ENCODE measurements at places on chromosomes 3 and 15.

GRCh38 chr15:95872366-95872771, 458.1 kb upstream of the NR2F2 start:
- DNase-seq = no peak

GRCh38 chr15:20344601-20345400, 196.8 kb downstream of the GOLGA6L6 start:
- no peak for DNase-seq

DNA sequence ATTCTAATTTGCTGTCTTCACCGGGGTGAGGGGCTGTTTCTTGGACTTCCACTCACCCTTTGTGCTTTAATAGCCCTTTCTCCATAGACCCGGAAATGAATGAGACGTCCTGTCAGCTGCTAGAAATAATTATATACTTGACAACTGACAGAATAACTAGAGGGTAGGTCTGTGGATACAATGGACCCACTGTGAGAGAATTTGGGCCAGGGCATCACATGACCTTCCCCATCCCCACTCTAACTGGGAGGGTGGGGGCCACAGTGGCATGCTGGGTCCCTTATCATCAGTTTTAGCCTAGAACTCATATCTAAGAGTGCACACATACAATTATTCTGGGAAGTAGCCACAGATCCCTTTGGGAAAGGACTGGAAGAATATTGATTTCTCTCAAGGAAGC, 25.9 kb upstream of the MINAR1 start:
- no peak for DNase-seq

- no peak for DNase-seq
These were observed 2.7 kb downstream of the RPL22L1 start for GRCh38 chr3:170867143-170867937.

DNA sequence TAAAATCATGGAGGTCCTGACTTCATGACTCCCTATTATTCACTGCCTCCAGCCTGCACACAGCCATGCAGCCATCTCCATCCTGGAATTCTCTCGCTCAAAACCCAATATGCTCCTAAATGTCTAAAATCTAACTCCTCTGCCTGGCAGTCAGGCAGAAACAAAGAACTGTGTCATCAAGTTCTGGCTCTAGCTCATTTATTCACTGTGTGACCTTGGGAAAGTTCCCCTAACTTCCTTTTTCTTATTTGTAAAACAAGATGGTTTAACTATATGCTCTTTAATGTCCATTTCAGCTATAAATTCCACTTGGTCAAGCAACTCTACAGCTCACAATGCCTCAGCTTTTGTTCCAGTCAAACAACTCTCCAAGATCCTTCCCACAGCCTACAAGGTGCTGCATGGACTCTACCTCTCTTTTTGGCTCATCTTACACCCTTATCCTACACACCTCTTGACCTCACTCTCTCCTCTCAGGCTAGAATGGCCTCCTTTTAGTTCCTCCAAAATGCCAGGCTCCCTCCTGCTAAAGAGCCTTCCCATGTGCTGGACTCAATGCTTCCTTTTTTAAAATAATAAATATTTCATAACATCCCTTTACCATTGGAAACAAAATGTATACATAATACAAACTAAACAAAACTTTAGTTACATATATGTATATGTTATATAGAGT, 16.4 kb downstream of the PIK3CB start:
- no peak for DNase-seq

DNA sequence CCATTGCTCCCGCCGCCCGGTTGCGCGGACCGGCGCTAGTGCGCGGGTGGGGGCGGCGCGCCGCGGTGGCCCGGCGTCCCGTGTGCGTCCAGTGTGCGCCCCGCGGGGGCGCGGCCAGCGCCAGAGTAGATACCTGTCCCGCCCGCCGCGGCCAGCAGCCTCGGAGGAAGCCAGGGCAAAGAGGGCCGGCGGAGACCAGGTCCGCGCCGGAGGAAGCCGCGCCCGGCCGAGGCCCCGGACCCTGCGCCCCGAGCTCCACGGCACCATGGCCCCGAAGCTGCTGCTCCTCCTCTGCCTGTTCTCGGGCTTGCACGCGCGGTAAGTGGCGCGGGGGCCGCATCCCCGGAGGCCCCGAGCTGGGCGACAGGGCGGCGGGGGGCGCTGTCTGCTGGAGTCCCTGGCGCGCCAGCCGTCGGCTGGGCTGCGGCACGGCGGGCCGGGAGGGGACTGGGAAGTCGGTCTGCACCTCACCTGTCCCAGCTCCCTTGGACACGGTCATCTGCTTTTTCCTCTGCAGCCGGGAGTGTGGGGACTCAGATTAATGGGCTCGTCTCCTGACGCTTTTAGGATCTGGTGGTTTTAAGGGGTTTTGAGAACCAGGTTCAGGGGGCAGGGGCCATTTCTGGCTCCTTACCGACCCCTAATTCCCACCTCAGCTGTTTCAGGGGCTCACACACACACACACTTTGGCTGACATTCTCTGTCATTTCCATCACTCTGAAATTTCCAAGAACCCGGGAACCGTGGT, 464 bp downstream of the GABRG3 start:
- peak; percentile 6 for DNase-seq

DNA sequence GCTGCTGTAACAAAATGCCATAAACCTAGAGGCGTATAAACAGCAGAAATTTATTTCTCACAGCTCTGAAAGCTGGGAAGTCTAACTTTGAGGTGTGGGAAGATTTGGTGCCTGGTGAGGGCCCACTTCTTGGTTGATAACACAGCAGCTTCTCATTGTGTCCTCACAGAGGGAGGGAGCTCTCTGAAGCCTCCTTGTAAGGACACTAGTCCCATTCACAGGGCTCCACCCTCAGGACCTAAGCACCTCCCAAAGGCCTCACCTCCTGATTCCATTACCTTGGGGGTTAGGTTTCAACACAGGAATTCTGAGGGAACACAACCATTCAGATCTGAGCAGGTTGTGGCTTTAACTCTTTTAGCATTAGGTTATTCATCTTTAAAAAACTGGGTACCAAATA, 380.3 kb upstream of the ATP10A start:
- DNase-seq = no peak

DNA sequence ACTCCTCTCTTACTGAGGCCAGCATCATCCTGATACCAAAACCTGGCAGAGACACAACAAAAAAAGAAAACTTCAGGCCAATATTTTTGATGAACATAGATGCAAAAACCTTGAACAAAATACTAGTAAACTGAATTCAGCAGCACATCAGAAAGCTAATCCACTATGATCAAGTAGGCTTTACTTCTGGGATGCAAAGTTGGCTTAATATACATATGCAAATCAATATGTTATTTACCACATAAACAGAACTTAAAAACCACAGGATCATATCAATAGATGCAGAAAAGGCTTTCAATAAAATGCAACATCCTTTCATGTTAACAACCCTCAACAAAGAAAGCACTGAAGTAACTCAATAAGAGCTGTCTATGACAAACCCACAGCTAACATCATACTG, 414.5 kb upstream of the MCTP2 start:
- DNase-seq = no peak

DNA sequence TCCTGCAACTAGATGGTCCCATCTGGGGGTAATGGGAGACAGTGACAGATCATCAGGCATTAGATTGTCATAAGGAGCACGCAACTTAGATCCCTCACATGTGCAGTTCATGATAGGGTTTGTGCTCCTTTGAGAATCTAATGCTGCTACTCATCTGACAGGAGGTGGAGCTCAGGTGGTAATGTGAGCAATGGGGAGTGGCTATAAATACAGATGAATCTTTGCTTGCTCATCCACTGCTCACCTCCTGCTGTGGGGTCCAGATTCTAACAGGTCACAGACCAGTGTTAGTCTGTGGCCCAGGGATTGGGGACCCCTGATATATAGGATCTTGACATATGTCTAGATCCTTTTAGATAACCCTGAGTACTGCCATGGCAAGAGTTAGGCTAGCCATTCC, 52.7 kb downstream of the RASGRF1 start:
- DNase-seq = peak; percentile 32
